CD4-positive, alpha-beta T cell treated with Interleukin-10 for 1 hour (primary cell): ENCODE measurements at places on chromosomes 1 and 21.

DNA sequence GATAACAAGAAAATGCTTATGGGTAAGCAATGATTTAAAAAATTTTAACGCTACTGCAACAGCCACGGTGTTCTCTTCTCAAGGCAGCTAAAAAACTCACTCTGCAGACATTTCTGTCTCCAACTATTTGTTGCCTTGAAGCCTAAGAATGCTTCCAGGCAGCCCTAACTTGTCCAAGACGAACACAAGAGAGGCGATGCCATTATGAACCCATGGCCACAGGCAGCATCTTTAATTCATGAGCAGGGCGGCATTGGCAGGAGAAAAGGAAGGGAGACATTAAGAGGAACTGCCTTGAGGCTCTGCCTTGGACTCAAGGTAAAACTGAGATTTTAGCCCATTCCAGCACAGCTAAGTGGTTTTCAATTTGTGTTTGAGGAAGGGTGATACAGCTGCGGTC is 67.5 kb downstream of the KCND3 start:
- no peak for DNase-seq

DNA sequence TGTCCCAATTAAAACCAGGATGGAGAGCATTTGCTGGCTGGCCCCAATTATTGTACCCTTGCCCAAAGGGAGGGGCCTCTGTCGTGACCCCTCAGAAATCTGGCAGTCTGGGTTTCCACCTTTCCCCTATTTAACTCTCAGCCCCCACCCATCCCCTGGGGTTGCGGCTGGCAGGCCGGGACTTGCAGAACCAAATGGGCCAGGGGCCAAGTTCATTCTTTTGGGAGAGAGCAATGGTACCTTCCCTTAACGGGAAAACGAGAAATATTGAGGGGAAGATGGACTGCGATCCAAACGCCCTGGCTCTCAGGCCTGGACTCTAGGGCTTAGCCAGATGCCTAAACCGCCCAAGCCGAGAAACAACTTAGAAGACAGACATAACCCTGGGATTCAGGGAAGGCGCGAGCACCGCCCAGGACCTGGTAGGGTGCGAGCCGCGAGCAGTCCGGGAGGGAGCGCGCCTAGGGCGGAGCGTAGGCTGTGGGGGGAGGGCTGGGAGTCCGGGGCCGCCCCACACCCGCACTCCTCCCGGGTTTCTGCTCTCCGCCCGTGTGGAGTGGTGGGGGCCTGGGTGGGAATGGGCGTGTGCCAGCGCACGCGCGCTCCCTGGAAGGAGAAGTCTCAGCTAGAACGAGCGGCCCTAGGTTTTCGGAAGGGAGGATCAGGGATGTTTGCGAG is at the start of gene SLC27A3:
SLC27A3 (plus strand) TSS at position 628 of the 678 bp plus-strand sequence. CDS start 91 bp downstream, outside the sequence.
- DNase-seq = no peak

- DNase-seq = no peak
Observed at GRCh38 chr1:210445485-210445884, 116.8 kb downstream of the HHAT start.

- DNase-seq = no peak
Observed at GRCh38 chr1:28592321-28593071, 431 bp downstream of the RAB42 start.

- no peak for DNase-seq
Observed at GRCh38 chr1:19066874-19067181, 110.4 kb upstream of the IFFO2 start.

DNA sequence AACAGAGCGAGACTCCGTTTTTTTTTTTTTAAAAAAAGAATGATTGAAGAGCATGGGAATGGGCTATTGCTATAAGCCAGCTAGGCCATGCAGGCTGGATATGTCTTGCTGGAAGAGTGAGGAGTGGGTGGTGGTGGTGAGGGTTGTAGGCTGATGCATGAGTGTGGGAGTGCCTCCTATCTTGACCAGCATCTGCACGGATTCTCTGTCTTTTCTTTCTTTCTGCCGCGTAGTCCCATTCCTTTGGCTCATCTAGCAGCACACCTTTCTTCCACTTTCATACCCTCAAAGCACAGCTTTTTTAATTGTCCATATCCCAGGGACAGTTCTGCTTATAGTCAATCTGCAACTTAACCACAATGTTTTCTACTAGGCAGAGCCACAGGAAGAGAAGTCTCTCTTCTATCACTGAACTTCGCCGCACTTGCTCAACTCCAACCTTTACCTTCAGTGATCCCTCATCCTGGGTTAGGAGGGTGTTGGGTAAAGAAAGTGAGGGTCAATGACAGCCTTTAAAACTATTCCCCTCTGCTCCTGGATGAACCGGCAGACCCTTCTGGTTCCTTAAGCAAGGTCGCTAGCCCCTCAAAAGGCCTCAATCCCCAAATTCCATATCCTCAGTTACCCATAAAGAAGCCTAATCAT is 15.2 kb downstream of the ADCY10 start:
- no peak for DNase-seq

- no peak for DNase-seq
Observed at GRCh38 chr1:179825798-179826460, 51.7 kb downstream of the TOR1AIP2 start.

DNA sequence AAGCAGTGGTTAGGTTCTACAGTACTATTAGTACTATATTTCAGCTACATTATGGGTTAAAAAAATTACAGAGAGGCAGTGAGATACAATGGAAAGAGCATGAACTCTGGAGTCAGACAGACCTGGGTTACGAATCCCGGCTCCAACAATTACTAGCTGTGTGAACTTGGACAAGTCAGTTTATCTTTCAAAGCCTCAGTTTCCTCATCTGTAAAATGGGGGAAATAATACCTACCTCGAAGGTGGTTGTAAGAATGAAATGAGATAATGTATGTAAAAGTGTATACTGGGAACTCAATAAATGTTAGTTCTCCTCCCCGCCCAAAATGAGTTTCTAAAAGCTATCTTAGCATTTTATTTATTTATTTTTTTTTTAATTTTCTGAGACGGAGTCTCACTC is 59.5 kb downstream of the PRPF38A start:
- DNase-seq = no peak

GRCh38 chr1:173628888-173629287 is 6.2 kb upstream of the TEX50 start:
- peak; percentile 14 for DNase-seq

- DNase-seq = no peak
Observed at GRCh38 chr1:160076295-160076694, 5.0 kb upstream of the KCNJ9 start.

DNA sequence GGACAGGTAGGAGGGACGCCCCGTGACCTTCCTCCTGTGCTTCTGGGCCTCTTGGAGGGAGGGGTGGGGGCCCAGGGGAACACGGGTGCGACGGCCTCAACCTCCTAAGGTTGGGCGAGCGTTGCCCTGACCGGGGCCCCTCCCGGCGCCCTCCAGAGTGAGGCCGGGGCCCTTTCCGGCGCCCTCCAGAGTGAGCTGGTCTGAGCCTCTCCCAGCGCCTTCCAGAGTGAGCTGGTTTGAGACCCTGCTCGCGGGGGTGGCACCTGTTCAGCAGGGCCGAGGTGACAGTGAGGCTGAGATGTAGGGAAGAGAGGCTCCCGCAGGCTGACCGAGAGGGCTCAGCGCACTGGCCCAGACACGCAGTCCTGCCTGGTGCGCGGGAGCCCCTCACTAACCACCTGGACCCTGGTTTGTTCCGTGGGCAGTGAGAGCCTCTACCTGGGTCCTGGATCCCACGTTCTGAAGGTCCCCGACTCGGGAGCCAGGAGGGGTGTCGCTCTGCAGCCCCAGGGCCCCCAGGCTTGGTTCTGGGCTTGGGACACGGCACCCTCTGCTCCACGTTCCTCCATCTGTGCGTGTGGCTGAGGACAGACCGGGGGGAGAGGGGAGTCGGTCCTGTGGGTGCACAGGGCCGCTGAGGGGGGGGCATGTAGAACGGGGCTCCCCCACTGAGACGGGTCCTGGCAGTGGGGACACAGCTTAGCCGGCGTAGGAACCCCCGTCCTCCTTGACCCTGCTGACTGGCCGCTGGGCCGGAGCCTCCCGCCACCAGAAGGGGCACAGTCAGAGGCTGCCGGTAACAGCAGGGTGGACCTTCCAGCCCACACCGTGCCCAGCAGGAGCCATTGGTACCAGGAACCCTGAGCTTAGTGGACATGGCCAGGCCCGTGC is 1.4 kb downstream of the COL6A1 start:
- no peak for DNase-seq

DNA sequence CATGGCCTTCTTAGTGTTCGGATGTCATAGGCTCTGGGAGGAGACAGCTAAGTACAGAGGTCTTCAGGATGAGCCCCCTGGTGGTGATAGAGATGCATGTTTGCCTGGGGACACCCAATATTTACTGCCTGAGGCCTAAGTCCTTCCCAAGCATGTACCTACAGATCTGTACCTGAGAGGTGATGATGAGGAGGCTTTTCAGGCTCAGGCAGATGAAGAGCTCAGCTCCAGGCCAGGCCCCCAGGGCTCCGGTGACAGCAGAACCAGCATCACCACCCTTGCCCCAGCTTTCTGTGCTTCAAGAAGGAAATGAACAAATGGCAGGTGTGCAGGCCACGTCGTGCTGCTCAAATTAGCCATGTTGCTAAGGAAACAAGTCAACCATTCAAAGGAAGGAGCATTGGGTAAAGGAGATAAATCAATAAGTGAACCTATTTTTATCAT is 21.1 kb downstream of the CACNA1E start:
- no peak for DNase-seq

DNA sequence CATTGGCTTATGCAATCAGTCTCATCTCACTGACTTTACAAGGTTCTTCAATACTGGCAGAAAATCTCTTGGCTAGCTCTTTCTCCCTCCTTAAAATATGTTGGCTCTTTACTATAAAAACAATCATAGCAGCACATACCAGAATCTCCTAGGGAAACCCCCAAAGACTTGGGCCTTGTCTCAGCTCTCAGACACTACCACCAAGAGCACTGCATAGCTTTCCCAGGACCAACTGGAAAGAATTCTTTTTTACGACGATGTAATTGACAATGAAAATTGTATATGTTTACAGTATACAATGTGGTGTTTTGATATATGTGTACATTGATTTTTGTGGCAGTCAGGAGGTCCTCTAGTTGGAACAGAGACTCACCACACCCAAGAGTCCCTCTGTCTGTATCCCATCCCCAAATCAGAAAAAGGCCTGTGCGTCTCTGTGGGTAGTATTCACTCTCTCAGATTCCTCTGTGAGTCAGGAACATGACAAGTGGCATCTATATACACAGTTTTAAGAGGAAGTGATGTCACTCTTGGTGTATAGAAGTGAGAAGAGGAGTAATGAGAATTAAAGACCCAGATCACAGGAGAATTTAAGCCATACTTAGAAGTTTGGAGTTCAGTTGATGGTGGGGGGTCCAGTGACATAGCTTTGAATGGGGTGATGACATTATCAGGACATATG is 21.1 kb downstream of the SMAP2 start:
- DNase-seq = peak; percentile 75

DNA sequence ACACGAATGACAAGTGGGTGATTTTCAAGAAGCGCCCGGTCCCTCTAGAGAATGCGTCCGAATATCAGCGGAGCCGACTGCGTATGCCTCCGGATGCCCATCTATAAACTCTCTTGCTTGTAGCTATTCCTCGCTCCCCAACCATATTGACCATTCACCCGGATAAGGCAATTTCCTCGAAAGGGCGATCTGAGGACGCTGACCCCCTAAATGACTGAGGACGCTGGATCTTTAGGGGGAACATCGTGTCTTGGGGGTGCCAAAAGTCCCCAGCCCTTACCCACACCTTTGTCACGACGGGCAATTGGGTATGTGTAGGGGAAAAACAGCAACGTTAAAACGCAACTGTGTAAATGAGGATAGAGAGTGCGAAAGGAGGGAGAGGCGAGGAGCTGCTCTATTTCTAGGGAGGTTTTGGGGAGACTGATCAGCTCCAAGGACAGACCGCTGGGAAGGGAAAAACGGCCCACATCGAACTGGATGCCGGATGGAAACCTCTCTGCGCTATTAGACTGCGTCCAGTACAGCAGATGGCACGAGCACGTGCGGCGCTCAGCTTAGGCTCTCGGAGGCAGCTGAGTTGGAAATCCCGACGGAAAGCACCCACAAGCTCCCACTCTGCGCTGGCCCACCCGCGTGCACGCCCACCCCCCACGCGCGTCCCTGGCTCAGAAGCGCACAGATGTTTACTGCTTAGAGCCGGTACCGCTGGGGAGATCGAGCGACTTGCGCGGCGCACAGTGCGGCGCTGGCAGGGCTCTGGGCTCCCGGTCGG is 2.9 kb upstream of the PRRX1 start:
- no peak for DNase-seq

- DNase-seq = peak; percentile 51
Observed at GRCh38 chr1:21773585-21773984, 9.4 kb downstream of the USP48 start.

- DNase-seq = peak; percentile 48
Observed at GRCh38 chr1:165827268-165828102, at the start of gene UCK2. TSS of gene UCK2 (plus strand) at chr1:165827614. CDS start at chr1:165827834, 220 bp downstream.

- DNase-seq = no peak
Observed at GRCh38 chr1:40984066-40984465, 4.6 kb downstream of the CTPS1 start.

GRCh38 chr1:114345930-114346479 is 165.0 kb downstream of the TRIM33 start:
- DNase-seq = no peak

DNA sequence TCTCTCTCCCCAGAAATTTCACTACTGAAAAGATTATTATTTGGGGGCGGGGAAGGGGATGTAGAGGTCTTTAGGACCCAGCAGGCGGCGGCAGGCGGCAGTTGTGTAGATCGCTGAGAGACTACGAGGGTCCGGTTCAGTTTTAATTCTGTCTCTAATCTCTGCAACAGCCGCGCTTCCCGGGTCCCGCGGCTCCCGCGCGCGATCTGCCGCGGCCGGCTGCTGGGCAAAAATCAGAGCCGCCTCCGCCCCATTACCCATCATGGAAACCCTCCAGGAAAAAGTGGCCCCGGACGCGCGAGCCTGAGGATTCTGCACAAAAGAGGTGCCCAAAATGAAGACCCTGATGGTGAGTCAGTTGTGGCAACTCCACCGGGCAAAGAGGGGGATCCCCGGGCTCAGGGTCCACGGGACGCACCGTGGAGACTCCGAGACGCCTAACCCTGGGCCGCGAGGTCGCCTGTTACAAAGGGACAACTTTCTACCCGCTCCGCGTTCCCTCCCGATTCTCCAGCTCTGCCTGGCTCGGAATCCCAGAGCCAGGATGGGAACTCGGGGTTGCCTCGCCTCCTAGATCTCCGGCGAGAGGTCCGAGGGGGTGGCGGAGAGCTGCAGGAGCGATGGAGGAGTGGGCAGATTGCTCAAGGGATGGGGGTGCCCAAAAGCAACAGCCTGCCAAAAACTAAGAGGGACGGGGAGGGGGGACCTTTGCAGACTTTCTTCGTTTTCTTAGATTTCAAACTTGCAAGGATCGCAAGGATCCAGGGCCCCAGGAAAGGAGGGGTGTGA is at the start of gene ST6GALNAC5:
ST6GALNAC5 (plus strand) TSS at position 139 of the 789 bp plus-strand sequence.
- DNase-seq = no peak

DNA sequence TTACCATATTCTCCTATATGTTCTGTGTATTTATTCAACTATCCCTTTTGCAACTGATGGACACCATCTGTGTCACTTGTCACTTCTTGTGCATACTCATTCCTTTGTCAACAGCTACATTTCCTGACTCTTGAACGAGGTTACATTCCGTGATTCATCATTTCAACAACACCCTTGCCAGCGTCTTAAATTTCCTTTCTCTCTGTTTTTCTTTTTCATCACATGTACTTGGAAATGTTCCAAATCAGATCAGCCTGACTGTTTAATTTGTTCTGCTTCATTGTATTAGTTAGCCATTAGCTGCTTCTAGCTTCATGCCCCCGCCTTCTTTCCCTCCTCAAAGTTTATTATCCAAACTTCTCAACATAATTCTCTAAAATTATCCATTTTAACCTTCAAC is 173.0 kb downstream of the ADGRL4 start:
- DNase-seq = no peak

GRCh38 chr1:59218521-59219236 is 78.2 kb upstream of the FGGY start:
- no peak for DNase-seq
